Colonic mucosa (tissue), 4 donors: ENCODE measurements at places on chromosomes 2 and 18.

DNA sequence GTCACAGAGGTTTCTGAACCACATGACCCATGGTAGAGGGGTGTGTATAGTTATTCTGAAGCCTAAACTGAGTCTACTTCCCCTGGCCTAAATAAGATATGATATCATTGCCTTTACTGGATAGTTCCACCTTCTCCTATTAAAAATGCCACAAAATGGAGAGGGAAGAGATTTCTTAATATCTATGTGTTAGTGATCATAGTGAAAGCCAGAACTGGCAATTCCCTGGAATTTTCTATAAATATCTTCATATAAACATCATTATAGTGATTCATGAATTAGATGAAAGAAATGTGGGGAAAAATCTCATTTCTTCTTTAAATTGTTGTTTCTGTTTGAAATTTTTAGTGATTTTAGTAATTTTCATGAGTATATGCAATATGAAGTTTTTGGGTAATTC, 45.8 kb downstream of the TSHZ1 start:
- no peak for DNase-seq

DNA sequence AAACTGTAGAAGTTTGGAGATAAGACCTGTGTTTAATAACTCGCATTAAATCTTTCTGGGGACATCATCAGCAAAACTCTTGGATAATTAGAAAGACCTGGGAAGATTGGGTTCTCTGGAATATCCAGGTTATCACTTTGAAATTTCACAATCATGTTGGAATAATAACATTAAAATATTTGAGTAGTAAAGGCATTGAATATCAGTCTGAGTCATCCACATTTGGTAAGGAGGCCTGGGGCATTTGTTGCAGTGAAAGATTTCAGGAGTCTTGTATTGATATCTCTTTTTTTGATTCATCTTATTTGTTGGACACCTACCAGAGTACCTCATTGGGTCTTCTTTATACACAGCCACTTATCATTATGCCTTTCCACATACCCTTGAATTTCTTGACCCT, 95.9 kb downstream of the EPB41L5 start:
- DNase-seq = no peak

GRCh38 chr2:164803776-164804466, 37.7 kb downstream of the COBLL1 start:
- no peak for DNase-seq

DNA sequence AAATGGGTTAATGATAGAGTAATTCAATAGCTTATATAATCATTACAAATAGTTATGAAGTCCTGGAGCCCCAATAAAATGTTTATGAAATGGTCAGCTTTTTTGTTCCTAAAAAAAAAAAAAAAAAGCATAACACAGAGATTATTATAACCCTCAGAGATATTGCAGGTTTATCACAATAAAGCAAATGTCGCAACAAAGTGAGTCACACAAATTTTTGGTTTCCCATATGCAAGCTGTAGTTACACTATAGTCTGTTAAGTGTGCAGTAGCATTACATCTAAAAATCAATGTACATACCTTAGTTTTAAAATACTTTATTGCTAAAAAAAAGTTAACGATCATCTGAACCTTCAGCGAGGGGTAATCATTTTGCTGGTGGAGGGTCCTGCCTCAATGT, 20.0 kb downstream of the WDFY1 start:
- DNase-seq = no peak

DNA sequence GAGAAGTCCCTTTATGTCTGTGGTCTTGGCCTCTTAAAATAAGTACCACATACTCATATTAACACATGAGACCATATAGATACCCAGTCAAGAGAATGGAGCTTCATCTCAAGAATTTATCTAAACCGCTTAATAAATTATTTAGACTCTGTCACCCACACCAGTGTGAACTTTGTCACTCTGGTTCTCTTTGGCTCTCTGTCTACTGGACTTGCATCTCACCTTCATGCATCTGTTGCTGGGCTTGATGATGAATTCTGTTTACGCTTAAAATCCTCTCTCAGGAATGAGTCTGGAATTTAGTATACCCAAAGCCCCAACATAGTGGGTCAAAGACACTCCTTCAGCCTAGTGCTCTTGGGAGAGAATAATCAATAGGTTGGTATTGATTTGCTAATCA, 73.9 kb downstream of the SETBP1 start:
- no peak for DNase-seq

- DNase-seq = no peak
These were observed 122.1 kb upstream of the XIRP2 start for GRCh38 chr2:166766220-166766619.

DNA sequence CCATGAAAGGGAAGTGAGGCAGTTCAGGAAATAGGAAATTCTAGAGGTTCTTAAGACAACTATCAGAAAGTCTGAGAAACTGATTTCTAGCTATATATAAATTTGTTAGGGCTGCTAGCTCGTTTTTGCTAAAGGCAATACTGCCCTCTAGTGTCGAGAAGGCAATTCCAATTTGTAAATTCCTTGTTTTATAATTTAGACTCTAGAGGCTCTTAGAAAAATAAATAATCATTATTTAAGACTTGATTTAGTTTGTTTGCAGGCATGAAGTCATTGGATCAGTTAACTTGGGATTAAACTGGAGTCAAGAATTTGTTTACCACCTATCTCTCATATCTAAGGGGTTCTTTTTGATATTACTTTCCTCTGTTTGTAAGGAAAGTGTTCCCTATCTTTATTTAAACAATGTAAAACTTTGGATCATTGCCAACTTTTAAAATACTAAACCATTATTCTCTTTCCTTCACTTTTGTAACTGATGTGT, 66.2 kb downstream of the ACVR2A start:
- peak; percentile 26 for DNase-seq

DNA sequence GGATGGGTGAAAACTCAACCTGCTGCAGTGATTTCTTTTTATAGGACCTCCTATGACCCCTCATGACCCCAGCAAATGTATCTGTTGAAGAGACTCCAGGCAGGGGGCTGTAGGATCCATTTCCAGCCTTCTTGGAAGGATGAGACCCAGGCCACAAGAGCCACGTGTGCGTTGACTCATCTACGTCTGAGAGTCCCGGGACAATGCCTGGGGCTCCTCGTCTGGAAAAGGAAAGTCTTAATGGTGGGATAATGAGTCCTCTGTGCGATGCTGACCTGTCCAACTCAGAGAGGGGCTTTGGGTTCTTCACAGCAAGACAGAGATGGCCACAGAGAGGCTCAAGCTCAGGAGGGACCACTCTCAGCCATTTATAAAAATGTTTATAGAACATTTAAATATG, 80.8 kb downstream of the SMIM21 start:
- DNase-seq = no peak

DNA sequence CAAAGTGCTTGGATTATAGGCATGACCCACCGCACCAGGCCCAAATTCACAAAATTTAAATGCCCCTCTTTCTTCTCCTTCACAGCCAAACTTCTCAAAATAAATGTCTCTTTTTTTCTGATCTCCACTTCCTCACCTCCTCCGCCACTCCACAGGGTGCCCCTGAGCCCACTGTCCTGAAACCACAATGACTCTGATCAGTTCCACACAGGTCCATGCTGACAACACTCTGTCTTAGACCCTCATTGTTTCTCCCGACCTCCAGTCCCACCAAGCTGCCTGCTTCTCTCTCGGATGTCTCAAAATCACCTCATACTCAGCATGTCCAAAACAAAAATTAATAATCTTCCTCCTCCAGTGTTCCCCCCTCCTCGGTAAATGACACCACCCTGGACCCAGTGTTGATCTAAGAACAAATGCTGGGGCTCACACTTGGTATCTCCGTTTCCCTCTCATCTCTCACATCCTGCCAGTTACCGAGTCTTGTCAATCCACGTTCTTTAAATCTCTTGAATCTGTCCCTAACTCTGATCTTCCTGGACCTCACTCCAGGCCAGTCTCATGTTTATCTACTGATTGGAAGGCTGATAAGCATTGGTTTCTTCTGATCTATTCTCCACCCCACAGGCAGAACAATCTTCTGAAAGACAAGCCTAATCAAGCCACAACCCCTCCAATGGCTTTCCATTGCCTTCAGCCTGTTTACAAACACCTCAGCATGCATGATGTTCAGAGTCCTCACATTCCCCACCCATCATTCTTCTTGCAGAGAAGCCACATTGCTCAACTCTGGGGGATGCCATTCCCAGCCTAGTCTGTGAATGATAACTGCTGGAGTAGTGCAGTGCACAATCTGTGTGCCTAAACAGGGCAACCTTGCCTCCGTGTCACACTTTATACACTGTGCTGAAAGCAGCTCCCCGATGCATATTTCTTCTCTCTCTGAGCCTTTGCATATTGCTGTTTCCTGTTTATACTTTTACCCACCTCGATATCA, 12.4 kb upstream of the ANKRD44 start:
- no peak for DNase-seq

DNA sequence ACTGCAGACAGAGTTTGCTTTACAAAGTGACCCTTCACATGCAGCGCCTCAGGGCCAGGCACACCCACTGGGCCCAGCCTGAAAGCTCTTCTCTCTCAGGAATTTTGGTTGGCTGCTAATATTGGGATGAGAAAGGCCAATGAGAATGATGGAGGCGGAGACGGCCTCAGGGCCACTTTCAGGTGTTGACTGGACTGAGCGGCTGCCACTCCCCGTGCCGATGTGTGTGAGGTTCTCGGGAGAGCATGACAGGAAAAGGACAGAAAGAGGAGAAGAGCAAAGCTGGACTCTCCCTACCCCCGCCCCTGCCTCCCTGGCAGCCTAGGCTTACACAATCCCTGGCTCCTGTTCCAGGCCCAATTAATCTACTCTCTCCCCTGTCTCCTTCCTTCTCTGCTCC, 155.7 kb downstream of the CELF4 start:
- DNase-seq = no peak

DNA sequence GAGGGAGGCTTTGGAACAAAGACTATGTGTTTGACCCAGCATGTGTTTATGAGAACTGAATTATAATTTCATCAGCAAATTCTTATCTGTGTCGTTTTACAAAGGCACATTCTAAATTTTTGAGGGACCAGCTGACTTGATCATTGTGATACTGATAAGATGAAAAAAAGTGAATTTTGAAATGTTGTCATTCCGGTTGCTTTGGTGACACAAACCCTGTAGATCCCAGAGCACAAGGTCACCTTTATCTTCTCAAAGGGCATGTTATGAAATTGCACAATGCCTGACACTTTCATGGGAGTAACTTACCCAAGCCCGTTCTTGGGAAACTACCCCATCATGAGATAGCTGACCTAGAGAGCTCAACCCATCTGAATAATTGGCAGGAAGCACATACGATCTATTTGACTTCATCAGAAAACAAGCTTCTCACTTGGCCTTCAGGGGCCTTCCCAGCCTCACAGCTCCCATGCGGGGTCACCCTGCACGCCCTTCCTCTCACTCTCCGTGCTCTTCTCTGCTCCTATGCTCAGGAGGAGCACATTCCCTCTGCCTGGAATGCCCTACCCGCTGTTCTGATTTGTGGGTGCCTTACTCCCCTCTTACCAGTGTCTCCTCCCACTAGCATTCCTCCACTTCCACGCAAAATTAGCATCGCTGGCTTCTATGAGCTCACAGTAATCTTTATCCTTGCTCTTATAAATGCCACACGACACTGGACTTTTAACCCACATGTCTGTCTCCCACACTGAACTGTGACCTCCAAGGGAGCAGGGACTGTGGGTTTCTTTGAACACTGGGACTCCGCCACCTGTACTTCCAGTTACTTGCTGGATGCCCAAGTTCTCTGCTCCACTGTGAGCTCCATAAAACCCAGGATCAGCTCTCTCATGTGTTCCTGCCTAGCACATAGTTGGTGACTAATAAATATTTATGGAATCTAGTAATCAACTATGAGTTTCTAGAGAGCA, 555.8 kb upstream of the ID2 start:
- DNase-seq = no peak

DNA sequence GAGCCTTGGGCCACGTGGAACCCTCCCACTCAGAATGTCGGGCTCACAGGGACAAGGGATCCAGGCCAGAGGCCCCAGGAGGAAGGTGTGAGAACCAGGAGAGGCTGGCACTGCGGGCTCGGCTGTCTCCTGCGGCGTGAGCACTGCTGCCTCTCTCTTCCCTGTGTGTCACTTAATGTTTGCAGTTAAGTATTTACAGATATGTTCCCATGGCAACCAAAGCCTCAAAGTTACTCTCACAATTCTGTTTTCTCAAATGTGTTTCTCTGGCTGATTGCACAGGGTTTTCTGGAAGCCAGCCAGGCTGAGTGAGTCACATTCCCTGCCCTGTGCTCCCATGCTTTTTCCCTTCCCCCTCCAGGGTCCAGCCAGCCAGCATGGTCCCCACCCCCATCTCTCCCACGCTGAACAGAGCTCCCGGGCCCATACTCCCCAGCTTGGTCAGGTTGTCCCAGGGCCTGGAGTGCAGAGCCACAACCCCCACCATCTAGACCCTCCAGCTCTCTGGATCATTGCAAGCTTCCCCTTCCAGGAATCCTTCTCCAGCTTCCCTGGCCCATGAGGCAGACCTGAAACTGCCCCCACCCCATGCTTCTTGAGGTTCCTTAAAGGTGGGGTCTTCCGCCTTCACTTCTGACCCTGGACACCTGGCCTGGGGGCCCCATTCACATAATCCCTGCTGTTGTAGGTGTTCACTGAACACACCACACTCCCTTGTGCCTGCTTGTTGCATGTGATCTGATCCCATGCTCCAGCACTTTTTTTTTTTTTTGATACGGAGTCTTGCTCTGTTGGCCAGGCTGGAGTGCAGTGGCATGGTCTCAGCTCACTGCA, 265.9 kb downstream of the CELF4 start:
- peak; percentile 81 for DNase-seq

DNA sequence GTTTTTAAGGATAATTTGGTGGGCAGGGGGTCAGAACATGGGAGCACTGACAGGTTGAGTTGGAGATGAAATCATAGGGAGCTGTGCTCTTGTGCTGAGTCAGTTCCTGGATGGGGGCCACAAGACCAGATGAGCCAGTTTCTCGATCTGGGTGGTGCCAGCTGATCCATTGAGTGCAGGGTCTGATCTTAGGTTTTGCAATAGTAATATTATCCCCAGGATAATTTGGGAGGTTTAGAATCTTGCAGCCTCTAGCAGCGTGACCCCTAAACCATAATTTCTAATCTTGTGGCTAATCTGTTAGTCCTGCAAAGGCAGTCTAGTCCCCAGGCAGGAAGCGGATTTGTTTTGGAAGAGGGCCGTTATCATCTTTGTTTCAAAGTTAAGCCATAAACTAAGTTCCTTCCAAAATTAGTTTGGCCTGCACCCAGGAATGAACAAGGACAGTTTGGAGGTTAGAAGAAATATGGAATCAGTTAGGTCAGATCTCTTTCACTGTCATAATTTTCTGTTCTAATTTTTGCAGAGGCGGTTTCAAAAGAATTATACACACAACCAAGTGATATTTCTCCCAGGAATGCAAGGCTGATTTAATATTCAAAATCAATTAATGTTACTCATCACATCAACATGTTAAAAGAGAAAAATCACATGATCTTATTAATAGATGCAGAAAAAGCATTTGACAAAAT, 23.0 kb downstream of the DBI start:
- peak; percentile 57 for DNase-seq

GRCh38 chr2:207996848-207997247, 28.5 kb downstream of the PLEKHM3 start:
- no peak for DNase-seq
